ENCODE measurements at places on chromosomes 5 and 9.
A peak's percentile ranks its signal among the peaks of the same experiment; 100 is the strongest.

DNA sequence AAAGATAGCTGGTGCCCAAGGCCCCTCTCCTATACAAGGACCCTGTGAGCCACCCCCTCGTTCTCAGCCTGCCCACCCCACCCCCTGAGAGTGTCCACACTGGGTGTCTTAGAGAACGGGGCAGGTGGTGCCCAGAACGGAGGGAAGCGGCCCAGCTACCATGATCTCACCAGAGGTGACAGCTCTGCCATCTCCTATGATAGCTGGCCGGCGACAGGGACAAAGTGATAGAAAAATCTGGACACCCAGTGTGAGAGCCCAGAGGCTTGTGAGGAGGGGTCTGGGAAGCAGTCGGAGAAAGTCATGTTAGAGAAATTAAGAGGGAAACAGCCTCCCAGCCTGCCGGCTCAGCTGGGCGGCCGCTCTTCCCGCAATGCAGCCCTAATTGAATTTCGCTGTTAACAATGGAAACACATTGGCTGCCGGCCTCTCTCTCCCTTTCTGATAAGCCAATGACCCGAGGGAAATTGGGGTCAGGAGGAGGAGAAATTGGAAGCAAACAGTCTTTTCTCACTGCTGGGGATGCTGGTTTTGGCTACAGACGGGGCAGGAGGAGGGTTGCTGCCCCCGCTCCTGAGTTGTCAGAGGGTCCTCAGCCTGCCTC, 32.3 kb downstream of the HK3 start:
- DNase-seq: no peak

DNA sequence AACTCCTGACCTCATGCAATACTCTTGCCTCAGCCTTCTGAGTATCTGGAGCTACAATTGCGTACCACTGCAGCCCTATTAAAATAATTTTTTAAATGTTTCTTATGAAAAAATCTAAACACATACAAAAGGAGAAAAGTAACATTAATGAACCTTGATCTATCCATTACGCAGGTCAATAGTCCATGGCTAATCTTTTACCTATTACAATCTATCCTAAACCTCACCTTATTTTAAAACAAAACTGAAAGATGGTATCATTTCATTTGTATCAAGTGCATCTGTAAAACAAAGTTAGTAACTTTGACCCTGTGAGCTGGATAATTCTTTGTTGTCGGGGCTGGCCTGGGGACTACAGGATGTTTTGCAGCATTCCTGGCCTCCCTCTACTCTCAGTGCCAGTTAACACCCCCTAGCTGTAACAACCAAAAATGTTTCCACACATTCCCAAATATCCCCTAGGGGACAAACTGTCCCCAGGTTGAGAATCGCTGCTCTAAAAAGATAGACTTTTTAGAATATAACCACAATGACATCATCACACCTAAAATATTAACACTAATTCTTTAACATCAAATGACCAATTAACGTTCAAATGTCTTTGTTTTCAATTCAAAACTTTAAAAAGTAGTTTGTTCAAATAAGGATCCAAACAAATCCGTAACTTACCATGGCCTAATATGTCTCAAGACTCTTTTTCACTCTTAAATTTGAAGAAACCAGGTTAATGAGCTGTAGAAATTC, 54.8 kb downstream of the RNF38 start:
- no peak for DNase-seq

DNA sequence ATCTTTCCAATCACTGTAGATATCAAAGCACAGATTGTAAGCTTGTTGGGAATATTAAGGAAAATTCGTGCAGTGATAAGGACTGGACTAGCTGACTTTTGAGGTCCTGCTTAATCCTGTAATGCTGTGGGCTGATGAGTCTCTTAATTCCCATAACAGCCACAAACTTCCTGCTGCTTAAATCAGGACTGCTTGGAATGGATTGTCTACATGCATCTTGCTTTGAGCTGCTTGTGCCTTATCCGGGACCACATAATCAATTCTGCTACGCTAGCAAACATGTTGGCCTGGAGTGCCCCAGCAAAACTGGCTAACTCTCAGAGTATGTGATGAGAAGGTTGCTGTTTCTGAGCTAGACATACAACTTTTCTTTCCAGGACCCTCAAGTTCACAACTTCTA, 79.6 kb downstream of the SNCAIP start:
- DNase-seq: no peak

DNA sequence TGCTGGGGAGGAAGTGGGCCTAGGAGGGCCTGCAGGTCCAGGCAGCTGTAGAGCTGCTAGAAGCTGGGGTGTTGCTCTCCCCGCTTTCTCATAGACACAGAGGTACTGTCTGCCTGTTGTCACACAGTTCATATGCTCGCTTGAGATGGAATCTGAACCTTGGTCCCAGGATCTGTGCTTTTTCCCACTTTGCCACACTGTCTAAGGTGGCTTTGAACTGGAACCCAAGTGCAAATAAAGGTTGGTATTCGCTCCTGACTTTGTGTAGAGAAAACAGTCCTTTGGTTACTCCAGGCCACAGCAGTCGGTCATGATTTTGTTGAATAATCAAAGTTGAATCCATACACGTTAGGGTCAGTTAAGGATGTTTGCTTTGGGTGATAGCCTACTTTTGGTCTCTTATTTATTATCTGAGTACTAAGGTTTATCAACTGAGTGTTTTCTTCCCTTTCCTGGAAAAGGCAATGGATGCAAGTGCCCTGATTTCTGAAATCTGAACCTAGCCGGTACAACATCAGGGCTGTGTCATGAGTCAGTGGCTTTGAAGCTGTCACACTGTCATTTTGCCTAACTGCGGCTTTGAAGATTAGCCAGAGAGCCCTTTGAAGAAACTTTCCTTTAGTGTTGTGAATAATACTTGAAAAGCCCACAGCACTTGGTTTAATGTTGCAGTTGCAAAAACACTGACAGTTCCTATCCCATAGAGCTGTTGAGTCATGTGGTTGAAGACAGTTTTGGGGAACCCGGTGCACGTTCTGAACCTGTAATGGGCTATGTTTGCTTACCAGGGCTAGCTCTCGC, 41.3 kb downstream of the HABP4 start:
- DNase-seq: no peak

GRCh38 chr9:22084336-22085035, 75.4 kb upstream of the CDKN2B start:
- DNase-seq: peak; percentile 14

DNA sequence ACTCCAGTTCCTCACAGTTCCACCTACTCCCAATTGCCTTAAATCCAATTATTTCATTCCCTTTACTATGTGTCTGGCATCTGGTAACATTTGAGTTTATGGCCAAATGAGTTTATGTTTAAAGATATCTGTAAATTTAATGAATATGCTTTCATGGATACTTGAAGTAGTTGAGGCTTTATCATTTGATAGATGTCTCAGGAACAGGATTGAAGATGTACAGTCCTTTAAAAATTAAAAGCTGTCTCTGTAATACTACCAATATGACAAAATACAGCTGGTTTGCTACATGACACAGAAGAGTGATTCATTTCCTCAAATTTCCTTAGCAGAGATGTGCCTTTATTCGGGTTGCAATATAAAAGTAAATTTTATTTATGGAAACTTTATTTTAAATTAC, 2326.0 kb upstream of the ACO1 start:
- DNase-seq: no peak

GRCh38 chr9:34310215-34310614, 18.9 kb downstream of the KIF24 start:
- DNase-seq: no peak

DNA sequence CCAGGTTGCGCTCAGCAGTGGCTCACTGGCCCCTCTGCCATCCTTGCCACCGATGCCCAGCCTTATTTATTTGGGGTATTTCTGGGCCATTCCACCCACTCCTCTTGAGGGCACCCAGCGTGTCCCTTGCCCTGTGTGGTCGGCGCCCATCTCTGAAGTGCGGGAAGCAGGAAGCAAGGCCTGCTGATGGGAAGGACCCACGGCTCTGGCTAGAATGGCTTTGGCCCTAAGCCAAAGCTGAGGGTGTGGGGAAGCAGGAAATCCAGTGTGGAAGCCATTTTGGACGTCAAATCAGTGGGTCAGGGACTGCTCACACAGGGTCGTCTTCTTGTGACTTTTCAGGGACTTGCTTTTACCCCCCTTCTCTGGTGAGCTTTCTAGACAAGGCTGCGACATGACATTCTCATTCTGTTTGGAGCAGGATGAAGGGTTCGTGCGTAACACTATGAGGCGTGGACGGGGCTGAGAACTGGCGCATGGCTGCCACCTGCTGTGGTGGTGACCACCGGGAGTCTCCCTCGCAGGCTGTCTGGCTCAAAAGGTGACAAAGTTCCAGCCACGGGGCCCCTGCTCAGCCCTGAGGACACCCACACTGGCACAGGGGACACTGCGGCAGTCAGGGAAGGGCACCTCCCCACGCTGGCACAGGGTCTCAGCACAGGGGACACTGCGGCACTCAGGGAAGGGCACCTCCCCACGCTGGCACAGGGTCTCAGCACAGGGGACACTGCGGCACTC, 50.7 kb upstream of the NKD2 start:
- no peak for DNase-seq

DNA sequence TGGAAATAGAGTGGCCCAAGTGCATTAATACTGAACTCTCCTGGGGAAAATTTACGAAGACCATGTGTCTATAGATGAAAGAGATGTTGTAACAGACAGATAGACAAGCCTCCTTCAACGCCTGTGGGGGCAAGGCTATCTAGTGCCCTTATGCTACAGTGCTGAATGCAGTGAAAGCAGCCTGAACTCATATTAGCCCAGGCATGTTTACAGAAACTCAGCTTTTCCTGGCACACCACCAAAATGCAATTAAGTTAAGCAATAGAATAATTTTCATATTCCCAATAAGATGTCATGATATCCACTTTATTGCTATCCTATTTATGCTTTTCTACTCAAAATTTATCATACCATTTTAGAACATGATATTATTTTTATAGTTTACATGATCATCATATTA, 277.0 kb downstream of the DIRAS2 start:
- DNase-seq: no peak

DNA sequence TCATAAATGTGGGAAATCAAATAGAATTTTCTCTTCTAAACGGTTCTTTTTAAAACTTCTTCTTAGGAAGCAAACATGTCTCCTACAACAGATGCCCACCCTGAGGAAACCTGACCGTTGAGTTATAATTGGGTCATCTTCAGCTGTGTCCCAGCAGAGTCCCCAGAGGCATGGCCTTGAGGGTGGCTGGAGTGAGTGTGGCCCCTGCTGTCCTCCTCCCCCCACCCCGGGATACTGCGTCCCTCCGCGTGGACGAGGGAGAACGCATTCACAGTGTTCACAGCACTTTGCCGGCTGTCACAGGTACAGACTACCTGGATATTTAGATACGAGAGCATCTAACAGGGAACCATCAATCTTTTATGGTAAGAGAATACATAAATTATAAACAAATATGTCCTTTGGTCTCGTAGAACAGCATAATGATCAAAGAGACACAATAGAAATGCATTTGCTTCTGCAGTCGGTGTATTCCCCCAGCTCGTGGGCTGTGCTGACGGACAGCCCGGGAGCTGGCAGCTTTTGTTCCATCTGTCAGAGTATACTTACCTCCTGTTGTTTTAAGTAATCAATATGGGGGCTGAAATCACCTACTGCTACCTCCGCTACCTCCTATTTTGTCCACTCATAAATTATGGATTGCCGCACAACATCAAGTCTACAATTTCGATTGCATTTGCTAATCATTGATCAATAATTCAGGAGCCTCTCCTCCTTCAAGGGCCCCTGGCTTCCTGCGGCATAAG, 214.7 kb downstream of the IRX2 start:
- DNase-seq: no peak

GRCh38 chr9:128322404-128323211, at the start of the genes COQ4 and TRUB2:
Gene COQ4, plus strand, starts transcription at chr9:128322839. Its CDS starts 20 bp downstream, at chr9:128322859.
Gene TRUB2, minus strand, starts transcription at chr9:128322447. Its CDS starts 39 bp downstream, at chr9:128322408.
- peak; percentile 97 for DNase-seq

DNA sequence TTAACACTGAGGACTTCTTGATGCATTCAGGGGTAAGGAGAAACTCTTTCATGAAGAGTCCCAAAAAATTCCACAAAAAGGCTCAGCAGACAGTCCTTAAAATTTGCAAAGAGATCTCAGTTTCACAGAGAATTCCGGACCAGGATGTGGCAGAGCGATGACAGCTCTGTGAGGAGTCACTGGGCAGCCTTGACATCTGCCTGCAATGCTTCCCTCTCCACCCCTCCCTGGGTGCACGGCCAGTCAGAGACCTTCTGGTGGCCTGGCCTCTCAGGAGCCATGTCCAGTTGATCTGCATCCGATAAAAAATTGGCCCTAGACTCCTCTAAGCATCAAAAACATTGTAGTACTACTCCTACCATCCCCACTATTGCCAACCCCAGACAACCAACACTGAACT, 76.8 kb downstream of the MACROH2A1 start:
- no peak for DNase-seq

DNA sequence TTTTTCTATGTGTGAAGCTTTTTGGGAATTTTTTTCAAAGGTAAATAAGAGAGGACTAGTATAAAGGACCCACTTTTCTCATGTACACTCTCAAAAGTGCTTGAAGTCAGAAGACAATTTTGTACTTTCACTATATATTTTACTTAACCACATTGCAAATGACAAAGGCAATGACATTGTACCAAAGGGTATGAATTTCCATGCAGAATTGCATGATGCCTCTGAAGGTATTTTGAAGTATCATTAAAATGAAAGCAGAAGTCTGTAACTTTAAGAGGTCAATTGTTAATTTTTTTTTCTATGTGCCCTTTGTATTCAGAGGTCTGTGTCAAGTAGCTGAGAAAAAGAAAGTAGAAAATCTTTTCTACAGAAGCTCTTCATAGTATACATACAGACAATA, 84.7 kb downstream of the ST8SIA4 start:
- no peak for DNase-seq

GRCh38 chr5:61582205-61582820, 250.3 kb downstream of the ZSWIM6 start:
- DNase-seq: no peak

- no peak for DNase-seq
Measured at GRCh38 chr5:167725741-167726140, 565.7 kb upstream of the WWC1 start.

DNA sequence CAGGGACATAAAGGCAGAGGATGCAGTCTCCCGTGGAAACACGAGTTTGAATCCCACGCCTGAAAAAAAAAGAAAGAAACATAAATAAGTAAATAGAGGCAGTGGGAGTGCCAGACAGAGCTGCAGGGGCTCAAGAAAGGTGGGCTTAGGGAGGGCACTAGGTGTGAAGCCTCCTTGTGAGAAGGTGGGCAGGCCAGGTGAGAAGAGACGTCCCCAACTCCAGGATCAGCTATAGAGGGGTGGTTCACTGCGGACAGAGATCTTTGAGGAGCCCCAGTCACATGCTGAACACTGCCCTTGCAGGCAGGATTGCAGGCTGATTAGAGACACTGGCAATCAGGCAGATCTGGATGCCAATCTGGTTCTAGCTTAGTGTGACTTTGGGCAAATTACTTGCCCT, 172.1 kb downstream of the RGS3 start:
- no peak for DNase-seq

- DNase-seq: no peak
Measured at GRCh38 chr9:134379831-134380365, 53.6 kb downstream of the RXRA start.

All from erythroblast (primary cell).